ENCODE measurements at places on chromosomes 3 and 15.

DNA sequence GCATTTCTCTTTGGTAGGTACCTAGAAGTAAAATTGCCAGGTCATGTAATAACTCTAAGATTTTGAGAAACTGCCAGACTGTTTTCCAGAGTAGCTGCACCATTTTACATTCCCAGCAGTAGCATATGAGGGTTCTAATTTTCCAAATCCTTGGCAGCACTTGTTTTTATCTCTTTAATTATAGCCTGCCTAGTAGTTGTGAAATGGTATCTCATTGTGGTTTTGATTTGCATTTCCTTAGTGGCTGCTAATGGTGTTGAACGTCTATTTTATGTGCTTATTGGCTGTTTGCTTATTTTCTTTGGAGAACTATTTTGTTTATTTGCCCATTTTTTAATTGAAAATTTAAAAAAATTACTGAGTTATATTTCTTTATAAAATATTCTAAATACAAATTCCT lies 117.9 kb downstream of the TCF12 start:
- DNase-seq: no peak

- DNase-seq: no peak
These were observed 318.2 kb upstream of the KCNH8 start for GRCh38 chr3:18830087-18830486.

GRCh38 chr15:90956274-90957030 lies 1.8 kb downstream of the RCCD1 start:
- peak; percentile 55 for DNase-seq

- no peak for DNase-seq
These were observed 63.0 kb upstream of the POLG start for GRCh38 chr15:89397653-89398023.

- DNase-seq: no peak
These were observed 951 bp downstream of the FOXL2 start for GRCh38 chr3:138945709-138946662.

- no peak for DNase-seq
These were observed 252.7 kb downstream of the SLC9A9 start for GRCh38 chr3:143595456-143596077.

GRCh38 chr3:133865136-133865855 lies 30.4 kb downstream of the RAB6B start:
- no peak for DNase-seq

GRCh38 chr3:21747966-21748555 lies 2.9 kb downstream of the ZNF385D start:
- DNase-seq: no peak

DNA sequence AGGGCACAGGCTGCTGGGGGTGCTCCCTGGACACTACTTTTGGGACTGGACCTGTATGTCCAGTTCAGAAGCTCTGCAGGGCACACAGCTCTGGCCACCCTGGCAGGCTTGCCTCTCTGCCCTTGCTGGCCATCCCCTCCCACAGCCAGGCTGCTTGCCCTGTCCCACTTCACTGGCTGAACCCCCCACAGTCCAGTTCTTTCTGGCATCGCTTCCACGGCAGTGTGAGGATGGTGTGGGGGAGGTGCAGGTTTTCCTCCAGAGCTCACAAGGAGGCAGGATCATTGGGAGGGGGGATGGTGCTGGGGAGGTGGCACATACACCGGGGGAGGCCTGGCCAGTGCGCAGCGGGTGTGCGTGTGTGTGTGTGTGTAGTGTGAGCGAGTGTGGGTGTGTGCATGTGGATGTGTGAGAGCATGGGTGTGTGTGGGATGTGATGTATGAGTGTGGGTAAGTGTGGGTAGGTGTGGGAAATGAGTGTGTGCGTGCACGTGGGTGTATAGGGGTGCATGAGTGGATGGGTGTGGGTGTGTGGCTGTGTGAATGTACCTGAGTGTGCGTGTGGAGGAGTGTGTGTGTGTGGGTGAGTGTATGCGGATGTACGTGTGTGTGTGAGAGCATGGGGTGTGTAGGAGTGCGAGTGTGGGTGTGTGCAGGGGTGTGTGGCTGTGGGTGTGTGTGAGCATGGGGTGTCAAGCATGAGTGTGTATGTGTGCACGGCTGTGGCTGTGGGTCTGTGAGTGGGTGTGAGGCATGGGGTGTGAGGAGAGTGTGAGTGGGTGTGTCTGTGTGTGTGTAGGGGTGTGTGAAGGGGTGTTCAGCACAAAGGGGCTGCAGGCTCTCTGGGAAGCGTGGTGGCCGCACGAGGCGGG lies 155.2 kb downstream of the NSMCE3 start:
- no peak for DNase-seq

GRCh38 chr3:12458901-12459300 lies 25.4 kb upstream of the TSEN2 start:
- no peak for DNase-seq

All from activated T-helper 9 cell treated with anti-CD3 and anti-CD28 coated beads, Interleukin-2, amount 50 U/mL, for 16 hours (primary cell).